ENCODE measurements at places on chromosomes 12 and 14.

- H3K36me3 ChIP-seq, result 0 out of 2 replicates have a peak, but pooled peaks cover 5% of the 10 kb centered on the region
- no peaks in the 10 kb centered on the region for H3K27me3 ChIP-seq
- no peak overlapping the region for H3K4me3 ChIP-seq
- peaks cover 13% of the 10 kb centered on the region for H3K4me1 ChIP-seq
- DNase-seq, result no peak
- no peak overlapping the region for H3K27ac ChIP-seq
These were observed 18.6 kb upstream of the GARIN2 start for GRCh38 chr14:67170660-67171059.

GRCh38 chr12:27999970-28000369 is 27.4 kb upstream of the PTHLH start:
- no peak overlapping the region for H3K27ac ChIP-seq
- no peaks in the 10 kb centered on the region for H3K27me3 ChIP-seq
- peaks cover 9% of the 10 kb centered on the region for H3K4me1 ChIP-seq
- H3K36me3 ChIP-seq, result no peaks in the 10 kb centered on the region
- H3K4me3 ChIP-seq, result no peak overlapping the region

DNA sequence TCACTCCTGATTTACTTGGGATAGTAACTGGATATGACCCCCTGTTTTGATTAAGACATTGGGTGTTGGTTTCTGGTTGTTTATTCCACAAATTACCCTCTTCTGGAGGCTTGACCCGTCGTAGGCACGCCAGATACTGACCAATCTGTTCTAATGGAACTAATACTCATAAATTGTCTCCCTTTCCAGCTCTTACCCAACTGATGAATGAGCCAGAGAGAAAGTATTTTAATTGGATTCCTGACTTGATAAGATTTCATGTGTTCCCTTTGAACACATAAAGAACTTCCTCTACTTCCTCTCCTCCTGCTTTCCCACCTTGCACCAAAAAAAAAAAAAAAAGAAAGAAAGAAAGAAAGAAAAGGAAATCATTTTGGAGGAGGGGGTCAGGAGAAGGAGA is 340.9 kb downstream of the PCNX1 start:
- H3K4me1 ChIP-seq, result peaks cover 48% of the 10 kb centered on the region
- H3K27ac ChIP-seq, result peak overlapping the region; percentile 87
- H3K27me3 ChIP-seq, result no peaks in the 10 kb centered on the region
- peak overlapping the region; percentile 7 for H3K4me3 ChIP-seq
- DNase-seq, result no peak
- H3K36me3 ChIP-seq, result peaks cover 10% of the 10 kb centered on the region

GRCh38 chr14:97381309-97381708 is 584.1 kb downstream of the VRK1 start:
- H3K27me3 ChIP-seq, result peaks cover 22% of the 10 kb centered on the region
- no peaks in the 10 kb centered on the region for H3K36me3 ChIP-seq
- DNase-seq, result no peak
- no peak overlapping the region for H3K27ac ChIP-seq

DNA sequence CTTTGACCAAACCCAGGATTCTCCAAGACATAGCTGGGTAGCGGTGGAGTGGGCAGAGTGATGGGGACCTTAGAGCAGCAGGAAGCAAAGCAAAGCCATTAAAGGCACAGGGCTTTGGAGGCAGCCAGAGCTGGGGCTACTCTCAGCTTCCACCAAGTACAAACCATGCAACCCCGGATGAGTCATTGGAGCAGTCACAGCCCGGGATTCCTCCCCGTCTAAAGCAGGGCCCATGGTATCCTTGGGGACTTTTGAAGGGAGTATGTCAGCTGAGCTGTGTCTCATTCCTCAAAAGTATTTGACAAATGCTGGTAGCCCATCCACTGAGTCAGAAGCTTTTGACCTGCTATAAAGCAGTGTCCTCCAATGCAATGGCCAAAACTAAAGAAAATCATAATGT is 9.7 kb upstream of the IFI27 start:
- H3K4me1 ChIP-seq, result no peaks in the 10 kb centered on the region
- DNase-seq, result no peak
- no peaks in the 10 kb centered on the region for H3K27me3 ChIP-seq
- no peak overlapping the region for H3K4me3 ChIP-seq

DNA sequence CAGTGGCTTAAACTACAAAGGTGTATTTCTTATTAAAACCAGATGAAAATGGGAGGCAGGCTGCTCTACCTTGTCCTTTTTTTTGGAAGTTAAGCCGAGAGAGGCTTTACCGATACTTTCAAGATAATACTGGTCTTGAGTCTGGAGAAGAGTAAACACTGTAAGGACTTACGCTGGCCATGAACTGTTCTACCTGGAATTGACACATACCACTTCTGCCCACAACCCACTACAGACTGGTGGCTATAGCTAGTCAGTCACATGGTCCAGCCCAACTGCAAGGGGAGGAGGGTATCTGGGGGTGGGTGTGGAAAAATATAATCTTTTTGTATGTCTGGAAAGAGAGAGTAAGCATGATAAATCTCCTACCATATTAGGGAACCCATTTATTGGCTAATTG is 4.4 kb upstream of the FUT8 start:
- no peak overlapping the region for H3K27ac ChIP-seq
- peaks cover 19% of the 10 kb centered on the region for H3K4me1 ChIP-seq
- DNase-seq, result no peak

- H3K27me3 ChIP-seq, result no peaks in the 10 kb centered on the region
- no peak overlapping the region for H3K4me3 ChIP-seq
- no peak overlapping the region for H3K27ac ChIP-seq
These were observed 141.4 kb downstream of the CRADD start for GRCh38 chr12:93818488-93819049.

DNA sequence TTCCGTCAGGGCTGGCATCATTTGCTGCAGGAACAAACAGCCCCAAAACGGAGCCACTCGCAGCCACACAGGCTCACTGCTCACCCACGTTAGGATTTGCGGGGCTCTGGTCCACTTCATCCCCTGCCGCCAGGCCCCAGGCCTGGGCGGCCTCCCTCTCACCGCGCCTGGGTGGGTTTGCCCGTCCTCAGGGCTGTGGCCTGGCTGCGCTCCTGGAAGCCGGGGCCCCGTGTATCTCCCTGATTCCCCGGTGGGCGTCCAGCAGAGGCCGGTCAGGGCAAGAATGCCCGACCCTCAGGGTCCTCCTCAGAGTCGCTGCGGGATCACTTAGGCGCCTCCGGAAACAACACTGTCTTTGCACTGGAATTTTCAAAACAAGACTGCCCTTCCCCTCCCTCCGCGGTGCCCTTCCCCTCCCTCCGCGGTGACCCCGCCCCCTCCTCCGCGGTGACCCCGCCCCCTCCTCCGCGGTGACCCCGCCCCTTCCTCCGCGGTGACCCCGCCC is 15.7 kb upstream of the FBRSL1 start:
- no peaks in the 10 kb centered on the region for H3K4me1 ChIP-seq
- H3K4me3 ChIP-seq, result no peak overlapping the region
- H3K27ac ChIP-seq, result no peak overlapping the region
- H3K27me3 ChIP-seq, result peaks cover 45% of the 10 kb centered on the region
- H3K36me3 ChIP-seq, result no peaks in the 10 kb centered on the region

GRCh38 chr12:108568338-108569154 is 6.2 kb downstream of the ISCU start:
- H3K4me1 ChIP-seq, result peaks cover 18% of the 10 kb centered on the region
- no peak for DNase-seq
- H3K4me3 ChIP-seq, result no peak overlapping the region
- H3K36me3 ChIP-seq, result peaks cover 31% of the 10 kb centered on the region
- no peaks in the 10 kb centered on the region for H3K27me3 ChIP-seq

DNA sequence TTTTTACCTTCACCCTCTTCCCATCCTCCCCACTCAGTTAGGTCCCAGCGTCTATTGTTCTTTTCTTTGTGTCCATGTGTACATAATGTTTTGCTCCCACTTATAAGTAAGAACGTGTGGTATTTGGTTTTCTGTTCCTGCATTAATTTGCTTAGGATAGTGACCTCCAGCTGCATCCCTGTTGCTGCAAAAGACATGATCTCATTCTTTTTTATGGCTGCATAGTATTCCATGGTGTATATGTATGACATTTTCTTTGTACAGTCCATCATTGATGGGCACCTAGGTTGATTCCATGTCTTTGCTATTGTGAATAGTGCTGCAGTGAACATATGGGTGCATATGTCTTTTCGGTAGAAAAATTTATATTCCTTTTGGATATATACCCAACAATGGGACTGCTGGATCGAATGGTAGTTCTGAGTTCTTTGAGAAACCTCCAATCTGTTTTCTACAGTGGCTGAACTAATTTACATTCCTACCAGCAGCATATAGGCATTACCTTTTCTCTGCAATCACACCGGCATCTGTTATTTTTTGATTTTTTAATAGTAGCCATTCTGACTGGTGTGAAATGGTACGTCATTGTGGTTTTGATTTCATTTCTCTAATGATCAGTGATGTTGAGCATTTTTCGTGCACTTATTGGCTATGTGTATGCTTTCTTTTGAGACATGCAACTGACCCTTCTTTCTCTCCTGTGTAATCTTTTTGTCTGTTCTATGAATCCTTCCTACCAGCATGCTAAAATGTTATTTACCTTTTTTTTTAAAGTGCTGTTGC is 279.7 kb upstream of the AMIGO2 start:
- H3K4me1 ChIP-seq, result peaks cover 6% of the 10 kb centered on the region
- H3K27ac ChIP-seq, result no peak overlapping the region
- no peaks in the 10 kb centered on the region for H3K36me3 ChIP-seq
- DNase-seq, result no peak

- H3K4me1 ChIP-seq, result no peaks in the 10 kb centered on the region
- no peak overlapping the region for H3K4me3 ChIP-seq
- DNase-seq, result peak; percentile 43
- H3K27ac ChIP-seq, result no peak overlapping the region
- H3K36me3 ChIP-seq, result peaks cover 5% of the 10 kb centered on the region
These were observed 46.3 kb downstream of the PPHLN1 start for GRCh38 chr12:42372154-42372791.
